Effector CD8-positive, alpha-beta T cell (primary cell): ENCODE measurements at places on chromosomes 7 and 10.

- DNase-seq = no peak
Observed at GRCh38 chr7:10192074-10192473, 781.6 kb upstream of the PHF14 start.

- no peak for DNase-seq
Observed at GRCh38 chr7:48085433-48085791, 3.7 kb upstream of the UPP1 start.

GRCh38 chr10:97180986-97181385, 4.8 kb downstream of the SLIT1 start:
- no peak for DNase-seq

DNA sequence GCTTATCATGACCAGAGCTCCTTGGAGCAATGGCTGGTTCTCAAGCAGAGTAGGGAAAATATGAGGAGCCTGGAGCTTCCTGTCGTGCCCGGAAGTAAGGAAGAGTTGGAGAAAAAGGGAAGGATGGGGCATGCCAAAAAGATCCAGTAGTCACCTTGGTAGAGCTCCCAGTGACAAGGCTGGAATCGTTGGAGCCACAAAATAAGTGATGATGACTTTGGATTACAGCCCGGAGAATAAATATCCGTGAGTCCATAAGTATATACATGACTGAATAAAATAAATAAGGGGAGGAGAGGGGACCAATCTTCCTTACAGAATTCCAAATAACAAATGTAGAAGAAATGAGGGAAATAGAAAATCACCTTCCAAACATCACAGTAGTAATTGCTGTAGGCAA, 29.3 kb downstream of the LMTK2 start:
- no peak for DNase-seq

DNA sequence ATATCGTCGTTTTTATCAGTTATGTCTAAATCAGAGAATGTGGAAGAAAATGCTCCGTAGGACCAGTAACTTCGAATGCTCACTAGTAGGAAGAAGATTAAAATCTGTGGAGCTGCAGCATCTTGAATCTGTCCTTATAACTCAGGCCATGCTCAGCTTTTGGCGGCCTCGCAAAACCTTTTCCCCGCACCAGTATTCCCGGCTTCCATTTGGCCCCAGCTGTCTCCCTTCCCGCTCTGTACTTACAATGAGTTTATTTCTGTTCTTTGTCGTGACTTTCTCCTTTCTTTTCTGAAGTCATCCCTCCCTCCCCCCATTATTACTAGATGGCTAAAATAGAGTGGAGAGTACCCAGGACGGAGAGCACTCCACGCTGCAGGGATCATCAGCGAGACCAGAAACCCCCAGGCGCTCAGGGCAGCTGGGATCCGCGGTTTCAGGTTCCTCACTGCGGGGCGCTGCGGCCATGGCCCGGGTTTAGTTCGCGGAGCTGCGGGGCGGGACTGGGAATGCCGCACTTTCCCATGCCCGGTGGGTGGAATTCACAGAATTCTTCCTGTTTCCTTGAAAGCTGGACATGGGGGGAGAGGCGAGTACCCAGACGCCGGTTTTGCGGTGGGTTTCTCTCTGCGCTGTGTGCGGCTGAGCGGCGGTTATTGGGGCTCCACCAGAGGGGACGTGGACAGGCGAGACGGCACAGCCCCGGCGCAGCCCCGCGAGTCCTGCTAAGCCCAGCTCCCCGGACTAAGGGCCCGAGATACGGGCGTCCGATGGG, 183.5 kb downstream of the POM121L12 start:
- DNase-seq = no peak

DNA sequence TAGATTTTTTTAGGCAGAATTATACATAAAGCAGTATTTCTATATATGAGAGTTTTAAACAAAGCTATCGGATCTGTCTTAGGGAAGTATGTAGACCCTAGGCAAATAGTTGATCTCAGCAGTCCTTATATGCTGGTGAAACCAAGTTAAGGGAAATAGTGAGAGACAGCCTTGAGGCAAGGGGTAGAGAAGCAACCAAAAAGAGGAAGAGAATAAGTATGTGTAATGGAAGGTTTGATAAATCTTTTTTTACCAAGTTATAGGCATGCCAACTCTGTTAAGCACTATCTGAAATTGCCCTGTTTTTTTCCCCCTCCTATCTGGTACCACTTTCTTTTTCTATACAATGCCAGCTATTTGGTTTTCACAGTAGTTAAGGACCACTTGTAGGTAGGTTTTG, 19.9 kb downstream of the SPAG6 start:
- DNase-seq = no peak

GRCh38 chr7:36408589-36408988, 18.9 kb downstream of the ANLN start:
- DNase-seq = no peak

DNA sequence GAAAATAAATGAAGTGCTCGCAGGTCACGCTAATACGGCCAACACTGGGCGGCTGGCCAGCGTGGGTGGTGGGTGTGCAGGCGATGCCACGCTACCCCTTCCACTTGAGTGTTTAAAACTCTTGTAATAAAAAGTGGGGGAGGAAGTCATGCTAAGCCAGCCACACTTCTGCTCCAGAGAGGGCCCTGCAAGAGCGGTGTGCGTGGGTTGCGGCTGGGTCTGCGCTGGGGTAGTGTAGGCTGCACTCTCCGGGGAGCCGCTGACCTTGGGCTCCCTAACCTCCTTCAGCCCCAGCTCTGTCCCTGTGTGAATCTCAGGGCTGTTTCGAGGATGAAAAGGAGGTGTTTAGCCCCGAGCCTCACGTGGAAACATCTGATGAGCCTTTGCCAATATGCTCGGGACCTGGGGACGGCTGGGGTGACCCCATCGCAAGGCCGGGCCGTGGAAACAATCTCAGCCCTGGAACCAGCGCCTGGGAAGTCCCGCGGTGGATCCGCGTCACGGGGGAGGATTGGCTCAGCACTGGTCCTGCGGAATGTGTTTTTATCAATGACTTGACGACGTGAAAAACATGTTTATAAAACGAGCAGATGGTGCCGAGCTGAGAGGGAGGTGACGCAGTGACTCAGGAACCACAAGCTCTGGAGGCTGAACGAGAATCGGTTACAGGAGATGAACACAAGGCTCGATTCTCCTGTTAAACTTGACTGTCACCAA, 278.5 kb downstream of the DNAJB6 start:
- no peak for DNase-seq

DNA sequence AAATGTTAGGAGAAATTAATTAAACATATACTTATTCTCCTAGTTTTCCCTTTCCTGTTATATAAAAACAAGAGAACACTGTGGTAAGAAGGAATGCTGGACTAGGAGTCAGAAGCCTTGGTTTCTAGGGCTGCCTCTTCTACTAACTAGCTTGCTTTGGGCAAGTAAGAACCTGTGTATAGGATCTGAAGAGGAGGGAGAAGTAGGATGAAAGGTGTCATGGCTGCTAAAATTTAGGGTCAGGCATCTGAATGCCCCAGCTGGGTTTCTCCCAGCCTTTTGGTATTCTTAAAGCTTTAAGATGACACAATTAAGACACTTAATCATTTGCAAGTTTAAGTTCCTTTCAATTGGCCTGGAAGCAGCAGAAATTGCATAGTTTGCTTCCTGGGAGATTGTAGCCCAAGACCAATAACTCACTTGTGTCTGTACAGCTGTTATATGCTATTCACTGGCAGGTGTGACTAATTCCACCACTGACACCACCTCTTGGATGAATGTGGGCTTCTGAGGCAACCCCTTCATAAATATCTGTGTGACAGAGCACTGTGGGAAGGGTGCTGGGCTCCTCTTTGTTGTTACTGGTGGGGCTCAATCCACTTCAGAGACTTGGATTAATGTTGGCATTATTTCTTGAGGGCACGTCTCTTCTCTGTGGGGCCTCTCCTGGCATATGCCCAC, 137.2 kb downstream of the LRMDA start:
- DNase-seq = no peak

DNA sequence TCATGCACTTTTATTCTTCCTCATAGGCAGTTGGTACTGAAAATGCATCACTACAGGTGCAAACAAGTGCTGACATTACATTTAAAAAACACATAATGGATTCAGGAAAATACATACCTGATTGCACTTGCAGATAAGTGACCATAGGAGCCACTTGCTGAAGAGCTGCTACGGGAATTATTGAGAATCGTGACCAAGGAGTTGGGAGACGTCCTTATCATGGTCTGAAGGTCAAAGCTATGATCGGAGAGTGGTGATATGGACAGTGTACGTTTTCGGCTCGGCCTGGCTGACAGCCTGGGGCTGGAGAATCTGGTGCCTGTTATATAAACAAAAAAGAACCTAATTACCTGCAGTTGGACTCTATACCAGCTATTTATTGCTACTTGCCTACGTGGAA, 197.1 kb downstream of the GLI3 start:
- DNase-seq = no peak

GRCh38 chr7:123580406-123581161, 21.0 kb upstream of the ASB15 start:
- DNase-seq = no peak

DNA sequence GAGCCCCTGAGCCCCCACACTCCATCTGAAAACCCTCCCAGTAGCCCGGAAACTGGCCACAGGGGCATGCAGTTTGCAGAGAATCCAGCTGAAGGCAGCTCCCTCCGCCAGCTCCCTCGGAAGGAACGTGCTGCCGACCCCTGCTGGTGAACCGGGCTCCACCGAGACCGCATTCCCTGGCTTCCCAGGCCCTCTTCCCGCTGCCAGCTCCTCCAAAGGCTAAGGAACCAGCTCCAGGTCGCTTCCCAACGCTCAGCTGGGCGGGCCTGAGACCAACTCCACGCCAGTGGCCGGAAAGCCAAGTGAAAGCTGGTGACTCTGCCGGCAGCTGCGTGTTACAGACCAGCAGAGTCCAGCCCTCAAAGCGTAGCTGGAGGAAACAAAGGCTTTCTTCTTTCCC, 35.8 kb downstream of the GPER1 start:
- DNase-seq = no peak

DNA sequence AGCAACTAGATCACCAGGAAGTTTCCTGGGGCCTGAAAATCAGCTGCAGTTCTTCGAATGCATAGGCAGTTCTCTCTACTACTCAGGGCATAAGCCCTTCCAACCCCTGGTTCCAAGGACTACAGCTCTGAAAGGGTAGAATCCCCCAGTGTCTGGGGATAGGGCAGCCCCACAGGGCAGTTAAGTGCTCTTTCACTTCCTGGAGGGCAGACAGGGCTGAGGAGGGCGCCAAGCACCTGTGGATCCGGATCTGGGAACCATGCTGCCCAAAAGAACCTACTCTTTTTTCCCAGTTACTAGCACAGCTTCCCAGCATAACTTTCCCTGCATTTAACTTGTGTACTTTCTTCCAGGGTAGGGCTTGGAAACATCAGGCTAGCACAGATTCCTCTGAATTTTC, 41.1 kb downstream of the CXCL12 start:
- no peak for DNase-seq

GRCh38 chr10:35422228-35422627, 85.9 kb downstream of the CCNY start:
- no peak for DNase-seq

- no peak for DNase-seq
Observed at GRCh38 chr10:59508296-59508695, 145.9 kb upstream of the FAM13C start.

GRCh38 chr7:45593121-45593541, 19.0 kb downstream of the ADCY1 start:
- DNase-seq = no peak

- DNase-seq = no peak
Observed at GRCh38 chr7:45342236-45342635, 184.6 kb downstream of the RAMP3 start.

GRCh38 chr7:114589436-114589835, 174.8 kb downstream of the FOXP2 start:
- DNase-seq = no peak

DNA sequence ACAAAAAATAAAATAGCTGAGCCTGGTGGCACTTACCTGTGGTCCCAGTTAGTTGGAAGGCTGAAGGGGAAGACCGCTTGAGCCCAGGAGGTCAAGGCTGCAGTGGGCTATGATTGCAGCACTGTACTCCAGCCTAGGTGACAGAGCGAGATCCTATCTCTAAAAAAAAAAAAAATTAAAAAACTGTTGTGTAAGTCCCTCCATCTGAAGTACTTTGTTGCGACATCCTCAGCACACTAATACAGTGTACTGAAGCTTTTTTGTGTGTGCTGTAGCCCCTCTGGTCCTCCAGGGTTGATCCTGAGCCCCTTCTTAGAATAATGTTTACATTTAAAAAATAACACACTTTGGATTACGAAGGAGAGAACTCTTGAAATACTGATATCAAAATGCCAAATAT, 71.3 kb downstream of the PFKFB3 start:
- DNase-seq = no peak

DNA sequence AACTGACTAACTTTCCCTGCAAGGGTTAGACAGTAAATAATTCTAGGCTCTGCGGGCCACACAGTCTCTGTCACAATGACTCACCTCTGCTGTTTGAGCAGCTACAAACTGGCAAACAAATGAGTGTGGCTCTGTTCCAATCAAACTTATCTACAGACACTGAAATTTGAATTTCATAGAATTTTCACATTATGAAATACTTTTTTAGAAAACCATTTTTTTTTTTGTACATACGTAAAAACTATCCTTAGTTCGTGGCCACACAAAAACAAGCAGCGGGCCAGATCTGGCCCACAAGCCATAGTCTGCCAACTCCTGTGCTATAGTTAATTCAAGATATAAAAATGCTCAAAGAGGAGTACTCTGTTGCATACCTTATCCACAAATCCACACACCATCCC, 32.6 kb downstream of the PIP4K2A start:
- peak; percentile 16 for DNase-seq

GRCh38 chr10:2509081-2509531, 558.2 kb upstream of the PFKP start:
- no peak for DNase-seq

DNA sequence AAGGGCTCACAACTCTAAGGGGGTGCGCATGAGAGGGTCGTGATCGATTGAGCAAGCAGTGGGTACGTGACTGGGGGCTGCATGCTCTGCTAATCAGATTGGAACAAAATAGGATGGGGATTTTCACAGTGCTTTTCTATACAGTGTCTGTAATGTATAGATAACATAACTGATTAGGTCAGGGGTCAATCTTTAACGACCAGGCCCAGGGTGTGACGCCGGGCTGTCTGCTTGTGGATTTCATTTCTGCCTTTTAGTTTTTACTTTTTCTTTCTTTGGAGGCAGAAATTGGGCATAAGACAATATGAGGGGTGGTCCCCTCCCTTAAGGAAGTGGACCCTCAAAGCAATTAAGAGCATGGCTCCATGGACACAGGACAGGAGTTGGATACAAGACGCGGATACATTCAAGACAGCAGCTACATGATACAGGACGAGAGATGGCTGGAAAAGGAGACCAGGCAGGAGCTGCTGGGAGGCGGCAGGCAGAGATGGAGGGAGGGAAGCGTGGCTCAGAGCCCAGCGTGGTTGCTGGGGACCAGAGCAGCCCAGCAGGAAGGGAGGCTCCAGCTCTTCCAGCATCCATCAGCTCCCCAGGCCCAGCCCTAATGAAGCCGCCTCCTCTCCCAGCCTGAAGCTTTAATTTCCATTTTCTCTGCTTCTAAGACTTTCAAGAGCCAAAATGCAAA, 31.6 kb downstream of the GSDME start:
- no peak for DNase-seq

DNA sequence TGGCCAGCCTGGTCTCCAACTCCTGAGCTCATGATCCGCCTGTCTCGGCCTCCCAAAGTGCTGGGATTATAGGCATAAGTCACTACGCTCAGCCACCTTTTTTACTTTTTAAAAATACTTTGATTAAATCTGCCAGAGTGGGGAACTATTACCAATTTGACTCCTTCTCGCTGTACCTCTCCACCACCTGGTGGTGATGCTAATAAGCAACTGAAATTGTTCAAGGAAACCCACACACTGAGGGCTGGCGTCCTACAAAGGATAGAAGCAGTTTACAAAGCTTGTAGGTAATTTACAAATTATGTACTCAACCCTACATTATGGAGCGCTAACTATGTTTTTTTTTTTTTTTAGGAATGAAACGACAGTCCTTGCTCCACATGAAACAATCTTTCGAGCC, 111.1 kb downstream of the CPED1 start:
- DNase-seq = no peak
